ENCODE measurements at places on chromosomes 2 and 18. TPM values are rescaled to one million over a fixed set of nuclear protein-coding genes. Genes with fewer than 3 reads are reported as not detected.

Gene REG1B
- total RNA-seq = 8.1 TPM

Gene AFTPH
- total RNA-seq = 62.4 TPM

Gene RIOK3
- total RNA-seq = 68.9 TPM

Gene CCDC68
- 9.8 TPM for total RNA-seq

Gene TXNDC9
- 20.2 TPM for total RNA-seq

- no peak for DNase-seq
These were observed 90.1 kb downstream of the DPP4 start for GRCh38 chr2:161983866-161984265.

DNA sequence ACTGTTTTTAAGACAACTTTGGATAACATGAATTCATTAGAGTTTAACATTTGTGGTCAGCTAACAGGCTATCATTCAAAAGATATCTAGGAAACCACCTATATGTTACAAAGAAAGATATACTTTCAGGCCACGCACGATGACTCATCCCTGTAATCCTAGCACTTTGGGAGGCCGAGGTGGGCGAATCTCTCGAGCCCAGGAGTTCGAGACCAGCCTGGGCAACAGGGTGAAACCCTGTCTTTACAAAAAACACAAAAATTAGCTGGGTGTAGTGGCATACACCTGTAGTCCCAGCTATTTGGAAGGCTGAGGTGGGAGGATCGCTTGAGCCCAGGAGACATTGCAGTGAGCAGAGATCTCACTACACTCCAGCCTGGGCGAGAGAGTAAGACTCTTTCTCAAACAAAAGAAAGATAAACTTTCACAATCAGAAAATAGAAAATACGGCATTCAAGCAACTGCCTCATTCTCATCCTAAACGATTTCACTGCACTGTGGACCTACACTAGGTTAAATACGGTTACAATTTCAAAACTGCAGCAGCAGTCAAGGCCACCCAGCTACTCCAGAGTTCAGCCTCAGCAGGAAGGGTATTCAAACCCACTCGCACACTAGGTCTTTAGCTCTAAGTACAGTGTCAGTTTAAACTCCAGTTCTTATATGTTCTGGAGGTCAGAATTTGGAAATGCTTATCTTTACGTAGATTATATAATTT lies 250.0 kb upstream of the SLC39A10 start:
- no peak for DNase-seq

DNA sequence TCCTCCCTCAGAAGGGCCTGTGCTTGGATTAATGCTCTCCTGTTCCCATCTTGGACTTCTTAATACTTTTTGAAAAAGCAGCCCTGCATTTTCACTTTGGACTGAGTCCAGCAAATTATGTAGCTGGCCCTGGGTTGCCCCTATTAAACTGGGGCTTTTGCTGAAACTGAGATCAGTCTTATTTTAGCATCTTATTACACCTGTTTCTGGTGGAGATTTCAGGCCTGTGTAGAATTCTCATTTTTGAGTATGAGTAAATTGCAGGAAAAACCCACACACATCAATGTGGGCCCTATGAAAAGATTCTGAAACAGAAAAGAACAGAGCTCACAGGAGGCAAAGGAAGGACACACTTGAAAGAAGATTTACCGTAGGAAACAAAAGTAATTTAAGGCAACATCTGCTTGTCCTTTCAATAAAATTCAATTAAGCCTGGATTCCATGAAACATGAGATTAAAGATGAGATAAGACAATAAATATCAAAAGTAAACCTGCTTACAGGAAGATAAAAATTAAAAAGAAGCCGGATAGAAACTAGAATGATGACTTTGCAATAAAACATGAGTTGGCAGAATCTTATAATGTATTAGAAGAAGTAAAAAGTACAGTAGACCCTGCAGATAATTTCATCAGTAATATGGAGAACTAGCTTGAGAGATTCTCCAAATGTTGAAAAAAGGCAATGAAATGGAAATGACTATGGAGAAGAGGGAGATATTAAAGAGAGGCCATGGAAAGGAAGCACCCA lies 90.7 kb upstream of the GCFC2 start:
- no peak for DNase-seq

GRCh38 chr2:21650569-21650968 lies 526.8 kb downstream of the TDRD15 start:
- no peak for DNase-seq

DNA sequence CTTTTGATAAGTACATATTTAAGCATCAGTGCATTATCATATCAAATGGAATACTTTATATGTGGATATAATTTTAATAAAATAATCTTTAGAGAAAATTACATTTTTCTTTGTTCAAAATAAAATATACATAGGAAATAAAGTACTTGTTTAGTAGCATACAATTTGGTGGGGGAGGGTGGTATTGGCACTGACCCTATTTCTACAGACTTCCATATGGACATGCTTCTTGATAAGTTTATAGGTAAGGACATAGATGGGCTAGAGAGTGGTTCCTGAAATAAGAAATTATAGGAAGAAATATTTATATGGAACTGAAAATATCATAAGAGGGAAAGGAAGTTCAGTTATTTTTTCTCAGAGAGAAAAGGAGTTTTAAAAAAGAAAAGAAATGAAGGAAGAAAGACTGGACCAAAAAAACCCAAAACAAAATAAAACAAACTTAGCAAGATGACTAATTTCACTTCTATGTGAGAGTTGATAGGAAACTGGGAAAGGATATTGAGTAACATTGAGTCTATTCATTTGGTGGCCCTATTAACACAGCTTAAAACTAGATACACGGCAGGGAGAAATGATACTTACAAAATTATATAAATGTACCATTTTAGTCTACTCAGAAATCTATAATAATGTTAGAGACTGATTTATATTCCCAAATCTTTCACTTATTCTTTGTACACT lies 505.9 kb downstream of the ERBB4 start:
- no peak for DNase-seq

GRCh38 chr2:181357979-181358378 lies 99.2 kb upstream of the ITGA4 start:
- DNase-seq = no peak

DNA sequence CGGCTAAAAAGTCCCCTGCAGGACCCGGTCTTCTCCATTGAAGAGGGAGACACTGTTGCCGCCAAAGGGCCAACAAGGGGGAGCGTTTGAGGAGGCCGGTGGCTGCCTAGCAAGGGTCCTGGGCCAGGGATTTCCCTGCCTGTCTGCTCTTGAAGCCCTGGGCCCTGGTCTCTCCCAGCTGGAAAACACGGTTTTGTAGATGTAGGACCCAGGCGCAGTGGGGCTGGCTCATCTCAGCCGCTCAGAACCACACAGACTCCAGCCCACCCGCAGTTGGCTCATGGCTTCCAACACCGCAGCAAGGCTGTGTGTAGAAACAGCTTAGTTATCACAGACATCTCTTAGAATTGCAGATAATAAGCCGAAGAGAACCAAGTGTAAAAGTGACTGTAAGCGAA lies 57.1 kb upstream of the TWIST2 start:
- no peak for DNase-seq

- DNase-seq = no peak
These were observed 89.9 kb downstream of the PTPRM start for GRCh38 chr18:7657050-7657449.

GRCh38 chr18:51077217-51077616 lies 47.2 kb downstream of the SMAD4 start:
- DNase-seq = no peak

DNA sequence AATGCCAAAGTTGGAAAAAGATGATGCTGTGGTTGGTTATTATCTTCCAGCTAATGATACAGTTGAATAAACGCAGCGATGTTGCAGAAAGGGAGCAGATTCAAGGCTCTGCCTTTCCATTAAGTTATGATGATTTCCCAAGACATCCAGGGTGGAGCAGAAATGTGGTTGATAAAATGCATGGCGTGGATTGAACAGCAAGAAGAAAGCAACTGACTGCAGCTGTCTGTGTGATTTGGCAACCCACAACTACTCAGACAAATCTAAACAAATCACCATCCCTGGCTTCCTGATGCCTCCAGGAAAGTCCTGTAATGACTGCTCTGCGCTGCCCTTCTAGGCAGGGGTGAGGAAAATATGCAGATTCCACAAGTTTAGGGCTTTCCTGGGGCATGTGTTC lies 166.3 kb downstream of the NRP2 start:
- no peak for DNase-seq

DNA sequence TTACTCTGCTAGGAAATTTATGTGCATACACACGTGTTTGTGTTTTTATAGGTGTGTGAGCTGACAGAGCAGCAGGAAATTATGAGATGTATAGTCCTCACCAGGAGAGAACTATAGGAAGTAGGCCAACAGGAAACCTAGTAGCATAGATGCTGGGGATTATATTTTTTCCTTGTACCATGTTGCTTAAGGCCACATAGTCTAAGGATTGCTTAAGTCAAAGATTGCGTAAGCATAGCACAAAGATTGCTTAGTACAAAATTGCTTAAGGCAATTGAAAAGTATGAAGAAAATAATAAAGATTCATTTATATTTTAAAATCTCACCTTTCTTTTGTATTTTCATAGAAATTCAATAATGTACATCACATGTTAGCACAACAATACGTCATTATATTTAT lies 18.7 kb upstream of the CCDC102B start:
- no peak for DNase-seq

DNA sequence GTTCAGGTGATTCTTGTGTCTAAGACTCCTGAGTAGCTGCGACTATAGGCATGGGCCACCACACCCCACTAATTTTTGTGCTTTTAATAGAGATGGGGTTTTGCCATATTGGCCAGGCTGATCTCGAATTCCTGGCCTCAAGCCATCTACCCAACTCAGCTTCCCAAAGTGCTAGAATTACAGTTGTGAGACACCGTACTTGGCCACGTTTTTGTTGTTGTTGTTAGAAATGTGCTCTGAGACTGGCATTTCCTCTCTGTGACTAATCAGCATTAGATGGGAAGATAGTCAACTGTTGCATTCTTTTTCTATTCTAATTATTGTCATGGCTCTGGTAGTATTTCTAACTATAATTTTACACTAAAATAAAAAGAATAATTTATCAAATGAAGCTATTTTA lies 191.7 kb downstream of the CAMKMT start:
- no peak for DNase-seq

DNA sequence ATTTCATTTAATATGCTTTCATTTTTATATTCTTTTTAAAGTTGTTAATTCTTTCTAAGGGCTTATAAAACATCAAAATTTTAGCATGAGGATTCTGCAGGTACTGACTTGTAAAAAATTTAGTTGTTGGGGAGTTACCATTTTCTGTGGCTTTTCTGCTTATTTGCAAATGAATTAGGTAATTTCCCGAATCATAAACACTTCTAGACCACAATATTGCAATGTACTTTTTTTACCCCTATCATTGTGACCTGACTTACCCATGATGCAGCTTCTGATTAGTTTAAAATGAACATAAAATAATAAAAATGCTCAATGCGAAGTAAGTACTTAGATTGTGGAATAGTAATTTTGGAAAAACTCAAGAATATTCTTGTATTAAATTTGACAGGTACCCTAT lies 11.4 kb downstream of the ARL6IP6 start:
- no peak for DNase-seq

GRCh38 chr2:68469935-68470334 lies 2.5 kb downstream of the APLF start:
- no peak for DNase-seq
